ENCODE measurements at places on chromosomes 6 and 20.

- no peak overlapping the region for H3K27ac ChIP-seq
- no peaks in the 10 kb centered on the region for H3K27me3 ChIP-seq
- DNase-seq, result no peak
- H3K36me3 ChIP-seq, result no peaks in the 10 kb centered on the region
- peaks cover 68% of the 10 kb centered on the region for H3K4me1 ChIP-seq
- no peak overlapping the region for H3K4me3 ChIP-seq
Measured at GRCh38 chr6:46323312-46323965, 152.7 kb upstream of the ENPP5 start.

- no peak for DNase-seq
- peak overlapping the region; percentile 62 for H3K27ac ChIP-seq
- H3K27me3 ChIP-seq, result no peaks in the 10 kb centered on the region
- H3K36me3 ChIP-seq, result peaks cover 41% of the 10 kb centered on the region
- H3K4me1 ChIP-seq, result peaks cover 66% of the 10 kb centered on the region
Measured at GRCh38 chr20:53579581-53580375, 13.9 kb downstream of the ZNF217 start.

DNA sequence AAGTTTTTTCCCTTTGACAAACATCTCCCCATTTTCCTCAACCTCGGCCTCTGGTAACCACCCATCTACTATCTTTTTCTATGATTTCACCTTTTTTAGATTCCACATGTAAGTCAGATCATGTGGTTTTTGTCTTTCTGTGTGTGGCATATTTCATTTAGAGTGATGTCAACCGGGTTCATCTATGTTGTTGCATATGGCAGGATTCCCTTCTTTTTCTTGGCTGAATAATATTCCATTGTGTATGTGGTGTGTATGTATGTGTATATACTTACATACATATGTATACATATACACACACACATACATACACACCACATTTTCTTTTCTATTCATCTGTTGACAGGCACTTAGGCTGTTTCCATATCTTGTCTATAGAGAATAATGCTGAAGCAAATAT, 22.2 kb upstream of the PHIP start:
- no peaks in the 10 kb centered on the region for H3K4me1 ChIP-seq
- DNase-seq, result no peak
- H3K27me3 ChIP-seq, result no peaks in the 10 kb centered on the region
- H3K4me3 ChIP-seq, result no peak overlapping the region
- H3K36me3 ChIP-seq, result no peaks in the 10 kb centered on the region

DNA sequence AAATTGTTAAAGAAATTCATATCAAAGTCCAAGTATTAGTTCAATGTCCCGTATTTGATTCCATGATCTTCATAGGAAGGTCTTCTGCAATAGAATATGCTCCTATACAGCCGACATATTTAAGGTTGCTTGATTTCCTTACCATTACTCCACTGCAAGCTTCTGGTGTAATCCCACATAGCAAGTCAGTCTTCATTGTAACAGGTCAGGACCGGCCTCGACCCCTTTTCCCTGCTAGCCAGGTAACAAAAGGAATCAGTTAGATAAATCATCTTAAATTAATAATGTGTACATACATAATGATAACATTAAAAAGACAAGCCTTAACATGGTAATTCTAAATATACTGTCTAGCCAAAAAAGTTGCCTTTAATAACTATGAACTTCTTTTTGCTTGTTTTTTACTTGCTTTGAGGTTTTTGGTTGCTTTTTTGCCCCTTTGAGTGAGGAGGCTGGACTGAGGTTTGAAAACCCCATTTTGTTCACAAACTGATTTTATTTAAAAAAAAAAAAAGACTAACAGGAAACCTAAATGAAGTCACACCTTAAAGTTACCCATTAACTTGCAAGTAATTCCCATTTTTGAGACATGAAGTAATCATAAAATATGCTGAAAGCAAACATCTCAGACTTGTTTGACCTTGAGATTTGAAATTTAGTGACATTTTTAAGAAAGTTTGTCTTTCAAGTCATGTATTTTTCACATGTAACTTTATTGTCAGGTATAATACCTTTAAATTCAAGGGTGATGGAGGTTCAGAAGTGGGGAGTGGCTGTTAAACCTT, 19.2 kb upstream of the SNX14 start:
- H3K27me3 ChIP-seq, result no peaks in the 10 kb centered on the region
- peaks cover 10% of the 10 kb centered on the region for H3K4me1 ChIP-seq
- no peak for DNase-seq
- H3K36me3 ChIP-seq, result peaks cover 26% of the 10 kb centered on the region

GRCh38 chr6:11822346-11822745, 43.7 kb upstream of the ADTRP start:
- no peak overlapping the region for H3K4me3 ChIP-seq
- no peak for DNase-seq
- no peak overlapping the region for H3K27ac ChIP-seq
- no peaks in the 10 kb centered on the region for H3K36me3 ChIP-seq

- no peaks in the 10 kb centered on the region for H3K27me3 ChIP-seq
- peaks cover 59% of the 10 kb centered on the region for H3K4me1 ChIP-seq
- H3K4me3 ChIP-seq, result peak overlapping the region; percentile 46
- DNase-seq, result no peak
- H3K27ac ChIP-seq, result peak overlapping the region; percentile 78
Measured at GRCh38 chr6:56693246-56693607, 50.5 kb upstream of the DST start.

GRCh38 chr6:64685401-64685800, 1021.6 kb downstream of the EYS start:
- H3K27me3 ChIP-seq, result no peaks in the 10 kb centered on the region
- no peak overlapping the region for H3K27ac ChIP-seq
- H3K4me1 ChIP-seq, result no peaks in the 10 kb centered on the region

DNA sequence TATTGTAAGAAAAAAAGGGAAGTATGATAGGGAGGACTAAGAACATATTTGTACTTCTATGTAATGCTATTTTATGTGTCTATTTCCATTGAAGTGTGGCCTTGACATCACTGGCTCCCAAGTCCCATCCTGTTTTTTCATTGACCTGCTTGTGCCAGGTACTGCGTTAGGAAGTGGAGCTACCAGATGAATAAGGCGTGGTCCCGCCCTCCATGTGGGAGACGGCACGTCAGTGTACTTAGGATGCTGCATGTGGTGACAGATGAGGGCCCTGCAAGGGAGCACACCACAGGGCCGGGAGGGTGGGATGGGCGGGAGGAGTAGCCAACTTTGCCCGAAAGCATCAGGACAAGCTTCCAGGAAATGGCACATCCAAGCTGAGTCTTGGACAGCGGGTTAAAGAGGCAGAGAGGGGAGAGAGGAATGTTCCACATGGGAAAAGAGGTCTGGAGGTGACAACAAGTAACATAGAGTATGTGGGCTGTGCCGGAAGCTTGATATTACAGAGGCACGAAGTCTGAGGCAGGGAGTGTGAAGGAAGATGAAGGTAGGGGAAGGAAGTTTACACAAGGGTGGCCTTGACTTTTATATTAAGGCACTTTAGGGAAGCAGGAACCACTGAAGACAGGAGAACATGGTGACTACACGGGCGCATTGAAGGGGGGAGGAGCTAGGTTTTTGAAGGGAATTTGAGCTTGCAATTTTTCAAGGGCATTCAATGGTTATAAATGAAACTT, 140.6 kb downstream of the MTHFD1L start:
- H3K36me3 ChIP-seq, result no peaks in the 10 kb centered on the region
- H3K4me3 ChIP-seq, result no peak overlapping the region
- no peak overlapping the region for H3K27ac ChIP-seq
- H3K27me3 ChIP-seq, result no peaks in the 10 kb centered on the region
- H3K4me1 ChIP-seq, result peaks cover 5% of the 10 kb centered on the region
- no peak for DNase-seq

DNA sequence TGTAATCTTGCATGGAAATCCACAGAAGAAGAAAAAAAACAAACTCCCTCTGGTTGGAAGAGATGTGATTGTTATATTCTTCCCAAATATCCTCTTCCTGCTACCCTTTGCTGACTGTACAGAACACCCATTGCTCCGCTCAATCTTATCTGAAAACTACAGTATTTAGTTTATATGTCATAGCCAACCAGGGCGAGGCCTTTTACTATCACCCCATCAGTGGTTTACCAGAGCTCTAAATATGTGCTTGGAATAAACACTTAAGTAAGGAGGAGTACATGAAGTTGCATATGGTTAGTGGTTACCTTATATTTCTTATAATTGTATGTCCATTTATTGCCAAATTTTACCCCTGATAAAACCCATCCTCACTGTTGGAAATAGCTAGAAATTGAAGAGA, 12.2 kb downstream of the PRL start:
- DNase-seq, result no peak
- H3K27ac ChIP-seq, result no peak overlapping the region
- H3K4me1 ChIP-seq, result no peaks in the 10 kb centered on the region
- no peaks in the 10 kb centered on the region for H3K27me3 ChIP-seq

GRCh38 chr20:32592022-32592421, 6.9 kb upstream of the NOL4L start:
- H3K36me3 ChIP-seq, result no peaks in the 10 kb centered on the region

DNA sequence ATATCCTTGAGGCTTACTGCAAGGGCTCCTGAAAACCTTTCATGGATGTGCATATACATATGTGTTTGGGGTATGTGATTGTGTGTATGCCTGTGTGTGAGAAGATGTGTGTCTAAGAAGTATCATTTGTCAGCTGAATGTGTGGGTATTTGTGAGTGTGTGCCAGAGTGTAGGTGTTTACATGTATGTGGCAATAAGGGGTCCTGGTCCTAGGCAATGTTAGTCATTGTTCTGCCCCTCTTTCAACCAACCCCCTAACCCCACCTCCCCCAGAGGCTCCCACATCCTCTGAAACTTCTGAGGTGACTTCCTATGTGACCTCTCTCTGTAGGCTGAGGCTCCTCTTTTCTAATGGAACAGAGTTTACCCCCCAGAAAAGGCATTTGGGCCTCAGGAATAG, 186.4 kb downstream of the LRFN2 start:
- DNase-seq, result no peak
- no peak overlapping the region for H3K4me3 ChIP-seq
- H3K27me3 ChIP-seq, result no peaks in the 10 kb centered on the region
- H3K27ac ChIP-seq, result no peak overlapping the region
- H3K4me1 ChIP-seq, result peaks cover 8% of the 10 kb centered on the region

DNA sequence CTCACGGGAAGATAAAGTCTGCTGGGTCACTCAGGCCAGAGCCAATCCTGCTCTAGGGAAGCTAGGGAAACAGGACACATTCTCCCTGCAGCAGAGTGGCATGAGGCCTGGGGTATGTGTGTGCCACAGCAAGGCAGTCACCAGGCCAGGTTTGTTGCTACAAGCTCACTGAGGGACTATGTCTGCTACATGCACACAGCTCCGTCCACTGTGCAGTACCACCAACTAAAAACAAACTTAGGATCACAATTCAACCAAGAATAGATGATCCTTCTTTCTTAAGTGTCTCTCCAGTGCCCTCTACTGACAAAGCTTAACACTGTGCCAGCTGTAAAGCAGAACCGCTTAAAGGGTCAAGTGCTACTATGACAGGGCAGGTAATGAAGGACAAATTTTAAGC, 192.5 kb downstream of the PTPRK start:
- H3K4me3 ChIP-seq, result no peak overlapping the region
- H3K27ac ChIP-seq, result no peak overlapping the region
- no peak for DNase-seq
- H3K27me3 ChIP-seq, result no peaks in the 10 kb centered on the region
- peaks cover 6% of the 10 kb centered on the region for H3K4me1 ChIP-seq

DNA sequence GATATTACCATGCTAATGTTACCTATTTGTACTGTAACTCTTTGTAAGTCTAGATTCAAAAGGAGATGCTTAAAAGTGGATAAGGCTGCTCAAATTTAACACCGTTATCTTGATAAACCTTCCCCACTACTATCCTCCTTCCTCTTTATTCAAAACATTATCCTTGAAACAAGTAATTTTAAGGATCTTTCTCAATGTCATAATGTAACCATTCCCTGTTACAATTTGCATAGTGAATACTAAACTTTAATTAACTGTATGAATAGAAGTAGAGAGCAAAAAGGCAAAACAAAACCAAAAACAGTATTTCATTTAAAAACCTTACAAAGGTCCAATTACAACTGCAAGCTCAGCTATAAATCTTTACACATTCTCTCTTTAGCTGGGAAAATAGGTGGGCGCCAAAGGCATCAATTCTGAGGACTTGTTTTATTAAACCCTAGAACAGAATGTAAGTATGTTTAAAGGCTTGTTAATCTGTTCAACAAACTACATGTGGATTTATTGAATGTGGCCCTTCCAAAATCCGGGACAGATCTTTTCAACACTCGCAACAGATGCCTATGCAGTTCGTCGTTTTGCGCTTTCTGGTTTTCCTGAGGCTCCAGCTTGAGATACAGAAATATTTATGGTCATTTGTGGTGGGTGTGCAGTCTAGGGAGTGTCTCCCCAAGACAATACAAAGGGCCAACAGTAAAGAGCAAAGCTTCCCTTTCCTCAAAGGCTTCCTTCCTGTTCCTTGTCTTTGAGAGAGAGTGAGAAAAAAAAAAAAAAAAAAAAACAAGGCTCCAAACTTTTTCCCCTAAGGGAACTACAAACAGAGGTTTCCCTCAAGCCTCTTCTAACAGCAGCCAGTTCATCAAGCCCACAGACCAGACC, 15.1 kb downstream of the KIF13A start:
- H3K27ac ChIP-seq, result peak overlapping the region; percentile 43
- DNase-seq, result no peak
- H3K4me3 ChIP-seq, result no peak overlapping the region

GRCh38 chr20:61778495-61778863, 287.2 kb downstream of the TAF4 start:
- DNase-seq, result no peak
- H3K4me1 ChIP-seq, result no peaks in the 10 kb centered on the region
- H3K36me3 ChIP-seq, result no peaks in the 10 kb centered on the region
- H3K4me3 ChIP-seq, result no peak overlapping the region
- no peaks in the 10 kb centered on the region for H3K27me3 ChIP-seq
- no peak overlapping the region for H3K27ac ChIP-seq

DNA sequence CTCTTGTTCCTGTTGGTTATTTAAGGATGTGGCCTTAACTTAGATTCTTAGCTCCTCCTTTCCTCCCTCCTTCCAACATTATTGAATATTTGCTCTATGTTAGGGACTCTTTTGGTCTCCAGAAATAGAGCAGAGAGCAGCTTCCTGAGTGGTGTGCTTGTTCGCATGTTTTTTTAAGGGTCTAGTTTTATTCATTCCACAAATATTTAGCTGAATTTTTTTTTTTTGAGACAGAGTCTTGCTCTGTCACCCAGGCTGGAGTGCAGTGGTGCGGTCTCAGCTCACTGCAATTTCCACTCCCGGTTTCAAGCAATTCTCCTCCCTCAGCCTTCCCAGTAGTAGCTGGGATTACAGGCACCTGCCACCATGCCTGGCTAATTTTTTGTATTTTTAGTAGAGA, 169.2 kb downstream of the ZFAND3 start:
- peak overlapping the region; percentile 5 for H3K27ac ChIP-seq
- H3K4me1 ChIP-seq, result peaks cover 88% of the 10 kb centered on the region
- H3K4me3 ChIP-seq, result no peak overlapping the region
- H3K36me3 ChIP-seq, result no peaks in the 10 kb centered on the region

Data from esophagus muscularis mucosa (tissue), 4 donors.